ENCODE measurements at places on chromosomes 5 and 9.

DNA sequence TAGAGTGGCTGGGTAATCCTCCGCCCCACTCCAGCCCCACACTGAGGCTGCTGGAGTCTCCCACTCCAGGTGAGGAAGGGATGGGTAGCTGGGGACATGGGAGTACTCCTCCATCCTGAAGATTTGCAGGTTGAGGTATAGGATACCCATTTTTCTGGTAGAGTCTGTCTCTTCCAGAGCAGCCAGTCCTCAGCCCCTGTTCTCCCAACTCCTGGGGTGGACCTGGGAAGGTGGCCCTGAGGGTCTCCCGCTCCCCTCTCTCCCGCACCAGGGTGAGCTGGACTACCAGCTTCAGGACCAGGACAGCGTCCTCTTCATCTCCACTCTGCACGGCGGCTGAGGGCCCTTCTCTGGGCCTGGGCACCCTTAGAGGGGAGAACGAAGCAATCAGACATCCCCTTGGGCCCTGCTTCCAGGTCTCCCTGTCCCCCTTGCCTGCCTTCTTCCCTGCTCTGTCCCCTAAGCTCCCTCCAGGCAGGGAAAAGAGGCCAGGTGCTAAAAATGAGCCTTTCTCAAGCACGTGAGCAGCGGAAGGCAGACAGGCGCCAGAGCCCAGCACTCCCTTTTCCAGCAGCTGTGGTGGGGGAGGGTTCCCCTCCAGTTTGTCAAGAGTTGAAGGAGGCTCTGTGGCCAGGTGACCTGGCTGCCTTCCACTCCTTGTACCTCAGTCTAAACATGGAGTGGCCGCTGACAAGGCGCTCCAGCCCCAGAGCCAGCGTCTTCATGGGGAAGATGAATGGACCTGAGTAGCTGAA is 18.4 kb downstream of the URM1 start:
- H3K4me1 ChIP-seq: peaks cover 5% of the 10 kb centered on the region
- H3K27ac ChIP-seq: no peak overlapping the region
- peaks cover 34% of the 10 kb centered on the region for H3K27me3 ChIP-seq
- H3K36me3 ChIP-seq: peaks cover 5% of the 10 kb centered on the region

- H3K4me1 ChIP-seq: no peaks in the 10 kb centered on the region
- DNase-seq: peak; percentile 68
- no peak overlapping the region for H3K4me3 ChIP-seq
- H3K27ac ChIP-seq: no peak overlapping the region
Observed at GRCh38 chr9:97786341-97786740, 66.7 kb upstream of the FOXE1 start.

DNA sequence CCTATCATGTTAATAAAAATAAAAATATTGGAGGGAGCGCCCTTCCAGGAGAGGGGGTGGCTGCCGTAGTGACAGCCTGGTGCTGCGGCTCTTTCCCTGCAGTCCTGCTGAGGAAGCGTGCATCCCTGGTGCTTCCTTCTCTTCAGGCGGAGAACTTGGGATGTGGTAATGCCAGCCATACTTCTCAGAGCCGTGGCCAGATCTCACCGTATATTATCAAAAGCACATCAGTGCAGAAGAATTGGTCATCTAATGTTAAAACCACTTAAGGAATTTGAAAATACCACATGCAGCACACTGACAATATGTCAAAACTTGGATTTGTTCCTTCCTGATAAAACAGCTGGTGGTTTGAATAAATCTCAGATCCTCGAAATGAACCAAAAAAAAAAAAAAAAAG is 17.7 kb downstream of the C9orf40 start:
- no peak for DNase-seq
- H3K36me3 ChIP-seq: no peaks in the 10 kb centered on the region
- H3K4me1 ChIP-seq: no peaks in the 10 kb centered on the region

DNA sequence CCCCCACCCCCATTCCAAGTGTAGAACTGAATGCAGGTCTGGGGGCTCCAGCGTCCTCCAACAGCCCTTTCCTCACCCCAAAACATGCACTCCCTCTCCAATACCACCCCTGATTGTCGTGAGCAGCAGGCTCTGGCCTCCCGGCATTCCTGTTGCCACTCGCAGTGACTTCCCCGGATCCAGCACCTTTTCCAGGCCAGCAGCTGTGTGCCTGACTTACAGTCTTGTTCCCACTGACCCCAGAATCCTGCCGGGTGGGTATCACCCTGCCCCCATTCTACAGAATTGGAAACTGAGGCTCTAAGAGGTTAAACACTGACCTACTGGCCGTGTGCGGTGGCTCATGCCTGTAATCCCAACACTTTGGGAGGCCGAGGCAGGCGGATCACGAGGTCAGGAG is 127.2 kb downstream of the OLFM1 start:
- no peak overlapping the region for H3K27ac ChIP-seq
- H3K36me3 ChIP-seq: no peaks in the 10 kb centered on the region
- H3K27me3 ChIP-seq: no peaks in the 10 kb centered on the region
- peaks cover 11% of the 10 kb centered on the region for H3K4me1 ChIP-seq
- DNase-seq: no peak

GRCh38 chr9:135268981-135269380 is 181.5 kb downstream of the OLFM1 start:
- no peaks in the 10 kb centered on the region for H3K4me1 ChIP-seq
- no peak overlapping the region for H3K27ac ChIP-seq
- H3K4me3 ChIP-seq: no peak overlapping the region
- no peaks in the 10 kb centered on the region for H3K27me3 ChIP-seq

DNA sequence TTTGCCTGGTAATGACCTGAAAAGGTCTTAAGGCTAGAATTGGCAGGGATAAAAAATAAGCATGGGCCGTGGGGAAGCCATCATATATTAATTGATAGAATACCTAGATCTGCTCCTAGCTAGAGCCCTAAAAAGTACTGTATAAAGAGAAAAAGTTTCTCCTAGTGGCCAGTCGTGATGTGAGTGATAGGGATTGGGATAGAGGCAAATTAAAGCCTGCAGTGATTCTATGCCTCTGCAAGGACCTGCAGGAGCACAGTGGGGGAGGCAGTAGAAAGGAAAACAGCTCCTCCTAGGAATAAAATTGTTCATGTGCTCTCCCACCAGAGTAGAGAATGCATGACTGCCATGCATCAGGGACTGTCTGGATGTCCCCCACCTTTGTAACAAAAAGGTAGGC is 56.2 kb upstream of the FTMT start:
- peak; percentile 45 for DNase-seq
- no peaks in the 10 kb centered on the region for H3K4me1 ChIP-seq
- no peak overlapping the region for H3K4me3 ChIP-seq
- no peaks in the 10 kb centered on the region for H3K36me3 ChIP-seq
- H3K27ac ChIP-seq: no peak overlapping the region
- H3K27me3 ChIP-seq: no peaks in the 10 kb centered on the region

DNA sequence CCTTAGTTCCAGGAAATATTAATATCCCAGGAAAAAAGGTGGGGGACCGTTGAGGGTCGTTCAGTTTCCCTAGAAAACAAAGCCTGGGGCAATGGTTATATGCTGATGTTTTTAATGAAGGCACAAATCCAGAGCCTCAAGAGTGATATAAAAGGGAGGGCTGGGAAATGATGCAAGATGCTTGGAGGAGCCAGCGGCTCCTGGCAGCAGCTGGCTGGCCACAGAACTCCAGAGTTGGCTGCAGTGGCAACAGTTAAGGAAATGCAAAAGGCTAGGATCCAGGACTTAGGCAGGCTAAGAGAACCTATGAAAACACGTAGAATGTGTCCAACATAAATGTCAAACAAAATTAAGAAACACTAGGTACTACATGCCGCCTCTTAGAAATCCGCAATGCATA is 31.0 kb upstream of the B4GALT1 start:
- DNase-seq: no peak
- no peak overlapping the region for H3K27ac ChIP-seq
- H3K27me3 ChIP-seq: no peaks in the 10 kb centered on the region
- H3K4me1 ChIP-seq: no peaks in the 10 kb centered on the region

- H3K27me3 ChIP-seq: no peaks in the 10 kb centered on the region
- no peaks in the 10 kb centered on the region for H3K36me3 ChIP-seq
- H3K27ac ChIP-seq: no peak within 1 kb of the TSS
- DNase-seq: peak; percentile 16
Observed at GRCh38 chr9:112890106-112891081, at the start of gene SLC46A2. Gene SLC46A2 (minus strand): TSS chr9:112890876. CDS start chr9:112890681, 195 bp downstream.

- no peak for DNase-seq
- H3K4me1 ChIP-seq: no peaks in the 10 kb centered on the region
- no peak overlapping the region for H3K27ac ChIP-seq
- no peaks in the 10 kb centered on the region for H3K27me3 ChIP-seq
- no peaks in the 10 kb centered on the region for H3K36me3 ChIP-seq
Observed at GRCh38 chr5:173795601-173796000, 92.5 kb upstream of the CPEB4 start.

GRCh38 chr9:21708260-21708711 is 94.2 kb upstream of the MTAP start:
- no peaks in the 10 kb centered on the region for H3K36me3 ChIP-seq
- H3K4me1 ChIP-seq: no peaks in the 10 kb centered on the region
- no peaks in the 10 kb centered on the region for H3K27me3 ChIP-seq
- no peak overlapping the region for H3K27ac ChIP-seq

DNA sequence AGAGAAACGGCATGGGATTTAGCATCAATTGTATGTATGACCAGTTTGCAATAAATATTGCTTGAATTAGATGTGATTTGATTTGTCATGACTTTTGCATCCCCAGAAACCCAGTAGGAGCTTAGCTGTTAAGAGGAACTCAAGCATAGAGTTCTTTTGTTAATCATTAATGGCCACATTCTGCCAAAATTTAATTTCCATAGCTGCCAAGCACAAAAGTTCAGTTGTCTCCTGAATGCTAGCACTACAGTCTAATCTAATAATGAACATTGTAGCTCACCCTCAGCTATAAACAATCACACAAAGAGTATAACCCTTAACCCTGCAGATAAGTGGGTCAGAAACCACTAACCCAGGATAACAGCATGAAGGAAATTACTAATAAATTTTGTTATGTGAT is 169.8 kb upstream of the GRAMD2B start:
- no peak overlapping the region for H3K4me3 ChIP-seq
- no peaks in the 10 kb centered on the region for H3K27me3 ChIP-seq
- no peak overlapping the region for H3K27ac ChIP-seq
- no peak for DNase-seq
- no peaks in the 10 kb centered on the region for H3K4me1 ChIP-seq
- H3K36me3 ChIP-seq: no peaks in the 10 kb centered on the region

- DNase-seq: no peak
- no peaks in the 10 kb centered on the region for H3K4me1 ChIP-seq
- no peak overlapping the region for H3K4me3 ChIP-seq
- no peaks in the 10 kb centered on the region for H3K27me3 ChIP-seq
- no peaks in the 10 kb centered on the region for H3K36me3 ChIP-seq
- H3K27ac ChIP-seq: no peak overlapping the region
Observed at GRCh38 chr5:152551061-152551460, 146.0 kb upstream of the NMUR2 start.

- H3K27ac ChIP-seq: no peak overlapping the region
- no peaks in the 10 kb centered on the region for H3K27me3 ChIP-seq
- no peaks in the 10 kb centered on the region for H3K36me3 ChIP-seq
- no peak for DNase-seq
Observed at GRCh38 chr9:34551751-34552605, 29.2 kb upstream of the ENHO start.

GRCh38 chr5:3508395-3508794 is 87.2 kb upstream of the IRX1 start:
- H3K4me1 ChIP-seq: no peaks in the 10 kb centered on the region
- no peak for DNase-seq
- no peak overlapping the region for H3K27ac ChIP-seq
- H3K36me3 ChIP-seq: no peaks in the 10 kb centered on the region

GRCh38 chr5:95241635-95242034 is 43.3 kb downstream of the MCTP1 start:
- H3K4me3 ChIP-seq: no peak overlapping the region
- no peak for DNase-seq
- H3K36me3 ChIP-seq: no peaks in the 10 kb centered on the region

DNA sequence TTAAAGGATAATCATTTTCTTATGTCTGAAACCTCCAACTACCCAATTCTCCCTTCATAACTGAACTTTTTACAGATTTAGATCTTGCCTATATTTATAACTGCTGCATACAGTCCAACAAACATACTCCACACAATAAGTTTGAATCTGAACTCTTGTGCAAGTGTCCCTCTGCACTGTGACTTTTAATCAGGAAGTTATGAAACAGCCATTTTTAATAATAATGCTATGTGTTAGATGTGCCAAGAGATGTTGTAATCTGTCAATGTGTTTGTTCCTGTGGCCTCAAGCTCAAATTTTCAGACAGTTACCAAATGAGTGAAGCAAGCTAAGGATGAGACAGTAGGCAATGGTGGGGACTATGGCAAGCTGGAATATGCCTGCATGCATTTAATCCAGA is 57.6 kb upstream of the MTAP start:
- H3K27ac ChIP-seq: no peak overlapping the region
- peaks cover 24% of the 10 kb centered on the region for H3K27me3 ChIP-seq
- H3K4me3 ChIP-seq: no peak overlapping the region
- no peak for DNase-seq

- no peak overlapping the region for H3K4me3 ChIP-seq
- H3K27me3 ChIP-seq: no peaks in the 10 kb centered on the region
- peak overlapping the region; percentile 61 for H3K27ac ChIP-seq
- H3K4me1 ChIP-seq: peaks cover 32% of the 10 kb centered on the region
- peaks cover 49% of the 10 kb centered on the region for H3K36me3 ChIP-seq
- no peak for DNase-seq
Observed at GRCh38 chr5:151672516-151672915, 14.2 kb downstream of the SPARC start.

DNA sequence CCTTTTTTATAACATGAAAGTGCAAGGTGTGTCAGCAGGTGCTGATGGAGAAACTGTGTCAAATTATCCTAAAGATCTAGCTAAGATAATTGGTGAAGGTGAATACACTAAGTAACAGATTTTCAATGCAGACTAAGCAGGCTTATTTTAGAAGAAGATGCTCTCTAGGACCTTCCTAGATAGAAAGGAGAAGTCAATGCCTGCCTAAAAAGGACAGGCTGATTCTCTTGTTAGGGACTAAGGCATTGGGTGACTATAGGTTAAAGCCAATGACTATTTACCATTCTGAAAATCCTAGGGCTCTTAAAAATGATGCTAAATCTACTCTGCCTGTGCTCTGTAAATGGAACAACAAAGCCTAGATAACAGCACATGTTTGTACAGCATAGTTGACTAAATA is 1682.4 kb downstream of the MAT2B start:
- no peak overlapping the region for H3K4me3 ChIP-seq
- no peaks in the 10 kb centered on the region for H3K36me3 ChIP-seq
- H3K27ac ChIP-seq: no peak overlapping the region
- no peak for DNase-seq
- H3K4me1 ChIP-seq: no peaks in the 10 kb centered on the region

DNA sequence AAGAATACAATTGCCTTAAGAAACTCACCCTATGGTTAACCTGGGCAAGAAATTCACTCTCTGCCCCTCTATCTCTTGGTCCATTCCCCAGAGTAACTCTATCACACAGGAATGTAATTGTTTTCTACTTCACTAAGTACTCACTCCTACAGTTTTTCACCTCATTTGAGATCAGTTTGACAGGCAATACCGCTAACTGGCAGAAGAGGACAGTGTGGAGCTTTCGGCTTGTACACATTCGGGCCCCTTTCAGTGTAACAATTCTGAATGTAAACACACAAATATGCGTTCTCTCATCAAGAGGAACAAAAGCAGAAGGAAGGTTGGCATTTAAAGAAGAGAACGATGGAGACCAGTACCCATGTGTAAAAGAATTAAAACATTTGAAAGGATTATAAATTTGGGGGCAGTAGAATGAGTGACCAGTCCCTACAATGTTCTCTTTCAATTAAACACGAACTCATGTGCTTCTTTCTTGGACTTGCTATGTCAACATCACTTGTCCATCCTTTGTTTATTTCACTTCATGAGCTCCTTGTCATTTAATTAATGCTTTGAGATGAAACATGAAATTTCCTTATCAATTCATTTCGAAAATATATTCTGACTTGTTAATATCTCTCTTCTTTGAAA is 188.5 kb upstream of the GRAMD2B start:
- H3K4me3 ChIP-seq: no peak overlapping the region
- no peaks in the 10 kb centered on the region for H3K36me3 ChIP-seq
- H3K27ac ChIP-seq: no peak overlapping the region
- H3K4me1 ChIP-seq: no peaks in the 10 kb centered on the region
- peak; percentile 80 for DNase-seq
